ENCODE measurements at places on chromosomes 5 and 9.

- DNase-seq: no peak
Measured at GRCh38 chr5:179762079-179762780, 29.6 kb downstream of the MAML1 start.

- no peak for DNase-seq
Measured at GRCh38 chr9:10661376-10661775, 48.6 kb upstream of the PTPRD start.

GRCh38 chr5:179696603-179697002, 2.2 kb upstream of the CANX start:
- DNase-seq: no peak

GRCh38 chr5:1514027-1514818, 9.5 kb downstream of the LPCAT1 start:
- DNase-seq: no peak

GRCh38 chr5:36728697-36729543, 122.5 kb downstream of the SLC1A3 start:
- peak; percentile 65 for DNase-seq

- DNase-seq: no peak
Measured at GRCh38 chr5:91024727-91025126, 358.4 kb downstream of the ARRDC3 start.

GRCh38 chr9:120197605-120198004, 382.4 kb downstream of the CDK5RAP2 start:
- DNase-seq: no peak

DNA sequence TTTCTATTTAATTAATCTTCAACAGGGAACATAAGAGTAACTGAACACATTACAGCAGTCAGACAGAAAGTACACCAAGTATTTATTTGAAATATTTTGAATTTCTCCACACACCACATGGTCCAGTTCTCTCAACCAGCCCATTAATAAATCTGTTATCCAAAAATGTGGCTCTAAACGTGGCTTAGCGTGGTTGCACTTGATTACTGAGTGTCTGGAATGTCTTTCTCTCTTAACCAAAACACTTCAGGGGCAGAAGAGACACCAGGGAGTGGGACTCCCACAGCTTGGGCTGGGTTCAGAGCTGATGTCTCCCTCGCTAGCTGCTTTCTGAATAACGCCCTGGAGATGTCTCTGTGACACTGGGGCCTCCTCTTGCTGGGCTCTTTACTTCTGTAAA, 52.6 kb upstream of the FANCC start:
- no peak for DNase-seq

GRCh38 chr5:157681048-157681447, 9.7 kb downstream of the C5orf52 start:
- DNase-seq: no peak

GRCh38 chr9:100590481-100590880, 12.6 kb downstream of the CAVIN4 start:
- DNase-seq: no peak

- DNase-seq: peak; percentile 35
Measured at GRCh38 chr5:176789873-176790615, 20.3 kb upstream of the UNC5A start.

DNA sequence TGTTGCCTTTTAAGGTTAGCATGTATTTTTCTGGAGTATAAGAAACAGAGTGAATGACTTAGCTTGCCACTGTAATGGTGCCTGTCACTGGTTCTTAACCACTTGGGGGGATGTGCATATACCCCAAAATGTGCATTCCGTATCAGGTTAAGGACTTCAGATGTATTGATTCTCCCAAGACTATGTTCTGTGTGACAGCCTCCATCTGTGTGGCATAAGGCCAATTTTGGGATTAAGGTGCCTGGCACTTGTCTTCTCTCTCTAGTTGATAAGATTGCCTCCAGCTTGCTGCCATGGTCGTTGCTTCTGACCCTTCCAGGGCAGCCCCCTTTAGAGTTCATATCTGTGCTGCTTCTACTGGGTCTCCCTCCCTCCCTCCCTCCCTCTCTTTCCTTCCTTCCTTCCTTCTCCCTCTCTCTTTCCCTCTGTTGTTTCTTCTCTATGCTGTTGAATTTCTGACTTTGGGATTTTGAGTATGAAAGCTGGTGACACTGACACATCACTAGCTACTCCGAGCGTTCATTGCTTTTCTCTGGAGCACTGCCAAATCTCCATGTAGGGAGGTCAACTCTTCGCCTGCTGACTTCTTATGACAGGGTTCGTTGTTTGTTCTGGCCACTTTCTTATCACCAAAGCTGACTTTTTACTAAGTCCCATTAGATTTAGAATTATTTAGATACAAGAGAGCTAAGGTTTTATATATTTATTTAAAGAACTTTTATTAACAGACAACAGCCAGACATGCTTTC, 31.0 kb downstream of the TNFAIP8 start:
- no peak for DNase-seq

DNA sequence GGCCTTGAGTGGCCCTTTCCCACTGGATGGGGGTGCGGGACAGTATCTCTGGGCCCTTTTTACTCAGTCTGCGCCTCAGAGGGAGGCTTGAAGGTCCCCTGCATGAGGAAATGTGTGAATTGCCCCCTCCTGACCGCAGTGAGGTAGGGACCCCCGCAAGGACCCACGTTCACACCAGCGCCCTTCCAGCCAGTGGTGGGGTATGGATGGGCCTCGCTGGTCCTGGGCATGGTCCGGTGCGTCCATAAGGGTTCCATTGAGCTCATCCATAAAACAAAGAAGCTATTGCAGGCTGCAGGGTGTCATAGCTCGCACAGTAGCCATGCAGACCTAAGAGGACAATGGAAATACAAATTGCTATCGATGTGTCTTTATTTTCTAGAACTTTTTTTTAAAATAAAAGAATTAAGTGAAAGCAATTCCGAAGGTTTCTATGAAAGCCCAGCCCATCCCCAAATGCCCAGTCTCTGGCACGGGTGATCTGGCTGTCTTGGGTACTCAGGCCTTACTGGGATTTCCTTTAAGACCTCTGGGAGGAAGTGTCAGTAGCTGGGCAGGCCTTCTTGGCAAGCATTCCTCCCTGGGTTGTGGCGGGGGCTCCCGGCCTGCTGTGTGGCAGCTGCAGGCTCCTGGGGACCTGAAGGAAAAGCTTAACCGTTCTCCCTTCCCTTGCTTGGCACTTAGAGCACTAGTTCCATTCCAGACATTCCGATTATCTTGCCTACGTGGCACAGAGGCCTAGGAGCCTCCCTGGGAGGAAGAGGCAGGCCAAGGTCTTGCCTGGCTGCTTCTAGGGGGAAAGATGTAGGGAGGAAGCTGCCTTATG, 1.5 kb upstream of the SEMA5A start:
- peak; percentile 35 for DNase-seq

DNA sequence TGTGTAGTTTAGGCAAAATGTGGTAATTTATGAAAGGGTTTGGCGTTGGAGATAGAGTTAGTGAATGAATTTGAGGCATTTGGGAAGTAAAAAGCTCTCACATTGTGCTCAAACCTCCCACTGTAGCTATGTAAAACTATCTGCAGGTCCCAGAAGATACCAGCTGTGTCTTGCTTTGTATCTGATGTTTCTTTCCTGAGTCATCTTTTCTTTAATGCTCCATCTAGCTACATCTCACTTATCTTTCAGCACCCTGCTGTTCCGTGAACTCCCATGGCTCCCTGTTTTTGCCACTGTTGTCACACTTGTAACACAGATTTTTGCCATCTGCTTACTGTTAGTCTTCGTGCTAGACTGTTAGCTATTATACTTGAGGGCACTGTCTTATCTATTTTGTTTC, 253.1 kb downstream of the NPR3 start:
- DNase-seq: no peak

- no peak for DNase-seq
Measured at GRCh38 chr5:8961956-8962355, 583.9 kb downstream of the SEMA5A start.

GRCh38 chr5:115313632-115314031, 17.2 kb upstream of the CCDC112 start:
- no peak for DNase-seq

- no peak for DNase-seq
Measured at GRCh38 chr9:112380102-112380824, at the start of gene HSDL2. TSS of gene HSDL2 (plus strand) at chr9:112380108. CDS start at chr9:112380164, 56 bp downstream.

GRCh38 chr9:136994888-136995230, 1.5 kb downstream of the CLIC3 start:
- DNase-seq: no peak

- peak; percentile 38 for DNase-seq
Measured at GRCh38 chr5:38601863-38602298, 45.4 kb upstream of the LIFR start.

GRCh38 chr9:78035383-78035993, 3.9 kb upstream of the GNAQ start:
- peak; percentile 53 for DNase-seq

- DNase-seq: no peak
Measured at GRCh38 chr9:129437626-129438323, 183.1 kb downstream of the C9orf50 start.

DNA sequence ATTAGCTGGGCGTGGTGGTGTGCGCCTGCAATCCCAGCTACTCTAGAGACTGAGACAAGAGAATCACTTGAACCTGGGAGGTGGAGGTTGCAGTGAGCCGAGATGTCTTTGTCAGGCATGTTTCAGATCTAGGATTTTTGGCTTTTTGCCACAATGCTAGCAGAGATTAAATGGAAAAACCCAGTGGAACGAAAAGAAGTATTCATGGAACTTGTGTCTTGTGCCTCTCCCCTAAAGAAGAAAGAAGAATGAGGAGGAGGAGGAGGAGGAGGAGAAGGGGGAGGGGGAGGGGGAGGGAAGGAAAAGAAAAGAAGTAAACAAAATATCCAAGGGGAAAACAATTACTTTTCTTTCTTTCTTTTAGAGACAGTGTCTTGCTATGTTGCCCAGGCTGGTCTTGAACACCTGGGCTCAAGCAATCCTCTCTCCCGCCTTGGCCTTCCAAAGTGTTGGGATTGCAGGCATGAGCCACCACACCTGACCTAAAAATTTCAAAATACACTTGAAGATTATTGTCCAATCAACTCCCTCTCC, 106.0 kb downstream of the ARRDC3 start:
- no peak for DNase-seq

- no peak for DNase-seq
Measured at GRCh38 chr9:14099737-14100136, 214.2 kb downstream of the NFIB start.

DNA sequence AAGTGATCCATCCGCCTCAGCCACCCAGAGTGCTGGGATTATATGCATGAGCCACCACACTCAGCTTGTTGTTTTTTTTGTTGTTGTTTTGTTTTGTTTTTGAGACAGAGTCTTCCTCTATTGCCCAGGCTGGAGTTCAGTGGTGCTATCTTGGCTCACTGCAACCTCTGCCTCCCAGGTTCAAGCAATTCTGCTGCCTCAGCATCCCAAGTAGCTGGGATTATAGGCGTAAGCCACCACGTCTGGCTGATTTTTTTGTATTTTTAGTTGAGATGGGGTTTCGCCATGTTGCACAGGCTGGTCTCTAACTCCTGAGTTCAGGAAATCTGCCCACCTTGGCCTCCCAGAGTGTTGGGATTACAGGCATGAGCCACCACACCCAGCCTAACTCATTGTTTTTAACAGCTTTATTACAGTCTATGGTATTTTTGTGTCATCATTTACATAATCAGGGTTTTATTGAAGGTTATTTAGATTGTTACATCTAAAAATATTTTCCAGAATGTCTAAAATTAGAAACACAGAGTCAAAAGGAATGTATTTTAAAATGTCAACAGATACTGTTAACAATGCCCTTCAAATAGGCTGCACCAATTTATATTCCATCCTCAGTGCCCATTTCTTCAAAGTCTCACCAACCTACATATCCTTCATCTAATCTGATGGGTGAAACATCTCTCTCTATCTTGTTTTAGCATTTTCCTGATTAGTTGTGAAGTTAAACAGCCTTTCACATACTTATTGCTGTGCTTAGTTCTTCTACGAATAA, 18.6 kb downstream of the KIF3A start:
- no peak for DNase-seq

- no peak for DNase-seq
Measured at GRCh38 chr9:137390553-137391410, 32.2 kb downstream of the EXD3 start.

DNA sequence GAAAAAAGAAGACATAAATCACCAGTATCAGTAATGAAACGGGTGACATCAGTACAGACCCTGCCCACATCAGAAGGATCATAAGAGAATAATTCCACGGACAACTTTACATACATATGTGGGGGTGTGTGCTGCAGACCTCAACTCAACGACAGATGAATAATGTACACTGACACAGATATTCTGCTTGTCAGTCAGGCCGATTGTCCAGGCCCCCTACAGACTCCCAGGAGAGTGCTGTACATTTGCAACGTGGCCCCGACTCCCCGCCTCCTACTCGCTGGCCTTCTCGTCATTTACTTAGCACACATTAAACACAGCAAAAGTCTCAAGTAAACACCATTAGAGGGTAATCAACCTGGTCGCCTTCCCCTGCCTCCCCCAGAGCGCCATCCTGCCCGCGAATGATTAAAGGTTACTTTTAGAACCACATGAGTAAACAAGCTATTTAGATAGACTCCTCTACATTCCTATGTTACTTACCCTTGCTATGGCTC, 3.5 kb upstream of the TMED9 start:
- no peak for DNase-seq

GRCh38 chr5:57221049-57221568, 47.2 kb downstream of the GPBP1 start:
- DNase-seq: peak; percentile 23

DNA sequence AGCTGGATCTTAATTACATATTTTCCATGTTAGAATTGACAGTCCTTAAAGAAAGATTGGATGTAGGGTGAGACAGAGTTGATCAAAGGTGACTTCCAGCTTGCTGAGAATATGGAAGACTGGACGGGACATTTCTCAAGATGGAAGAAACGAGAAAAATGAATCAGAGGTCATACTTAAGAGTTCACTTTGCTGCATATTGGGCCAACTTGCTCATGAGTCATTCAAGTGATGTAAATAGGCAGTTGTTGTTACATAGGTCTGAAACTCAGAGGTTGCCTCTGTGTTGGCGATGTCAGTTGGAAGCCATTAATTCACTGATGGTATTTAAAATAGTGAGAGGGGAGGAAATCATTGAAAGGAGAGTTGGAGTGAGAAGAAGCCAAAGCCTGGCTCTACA, 132.8 kb downstream of the CD180 start:
- no peak for DNase-seq

DNA sequence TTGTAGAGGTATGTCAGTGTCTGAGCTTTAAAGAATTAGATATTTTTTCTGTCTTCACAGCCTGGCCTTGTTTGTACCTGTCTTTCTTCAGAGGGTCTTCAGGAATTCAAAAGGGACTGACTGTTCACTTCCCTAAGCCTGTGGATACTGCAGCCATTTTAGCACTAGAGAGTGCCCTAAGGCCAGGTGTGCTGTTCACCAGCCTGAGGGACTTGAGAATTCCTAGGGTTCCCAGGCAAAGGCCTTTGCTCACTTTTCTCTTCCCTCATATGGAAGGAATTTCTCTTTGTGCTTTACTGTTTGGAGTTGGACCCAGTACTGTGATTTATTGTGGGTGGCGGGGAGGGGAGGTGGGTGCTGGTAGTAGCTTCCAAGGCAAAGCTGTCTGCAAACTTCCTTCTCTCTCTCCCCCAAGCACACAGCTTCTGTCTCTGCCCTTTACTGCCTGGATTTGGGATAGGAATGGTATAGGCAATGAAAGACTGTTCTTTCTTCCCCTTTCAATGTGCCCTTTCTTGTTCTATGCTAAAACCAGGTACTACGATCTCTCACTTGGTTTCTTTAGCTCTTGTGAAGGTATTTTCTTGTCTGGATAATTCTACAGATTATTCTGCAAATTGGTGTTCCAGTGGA, 9.7 kb upstream of the LRRC70 start:
- DNase-seq: no peak

All from urothelium cell line (cell line).